ENCODE measurements at places on chromosomes 13 and 19.
A peak's percentile ranks its signal among the peaks of the same experiment; 100 is the strongest.

GRCh38 chr19:4358709-4359626 lies 15.6 kb downstream of the MPND start:
- no peak for DNase-seq

- no peak for DNase-seq
These were observed 47.2 kb downstream of the RFXAP start for GRCh38 chr13:36866232-36866631.

- no peak for DNase-seq
These were observed 25.9 kb downstream of the ELAVL1 start for GRCh38 chr19:7979559-7979958.

- no peak for DNase-seq
These were observed 260.1 kb downstream of the LMO7 start for GRCh38 chr13:75896271-75896670.

DNA sequence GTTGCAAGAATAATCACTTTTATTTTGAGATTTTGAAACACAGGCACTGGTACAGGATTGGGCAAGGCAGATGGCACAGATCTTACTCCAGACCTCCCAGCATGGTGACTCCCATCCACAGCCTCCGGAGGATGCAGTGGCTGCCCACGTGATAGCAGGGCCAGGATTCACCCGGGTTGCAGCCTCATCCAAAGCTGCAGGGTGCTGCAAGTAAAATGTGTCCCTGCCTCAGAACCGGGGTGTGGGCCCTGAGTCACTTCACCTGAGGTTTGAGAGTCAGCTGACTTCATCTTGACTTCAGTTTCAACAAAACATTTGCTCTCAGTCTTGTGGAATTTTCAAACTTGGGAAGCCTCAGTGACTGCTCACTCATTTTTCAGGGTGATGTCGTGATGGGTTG lies 201.9 kb downstream of the FGF9 start:
- DNase-seq: no peak

DNA sequence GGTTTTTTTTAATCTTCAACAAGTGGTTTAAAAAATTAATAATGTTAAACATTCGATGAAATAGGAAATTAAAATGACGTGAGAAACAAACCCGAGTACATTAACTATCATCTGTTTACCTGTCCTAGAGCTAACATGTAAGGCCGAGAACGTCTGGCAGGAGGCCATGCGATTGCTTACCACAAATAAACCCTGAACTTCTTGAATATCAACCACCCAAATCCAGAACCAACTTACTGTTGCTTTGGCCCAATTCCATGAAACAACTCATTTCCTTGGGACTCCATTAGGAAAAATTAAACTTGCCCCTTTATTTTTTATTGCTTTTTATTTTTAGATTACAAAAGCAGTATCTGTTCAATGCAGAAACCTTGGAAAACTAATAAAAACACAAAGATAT lies 228.9 kb upstream of the IRS2 start:
- no peak for DNase-seq

DNA sequence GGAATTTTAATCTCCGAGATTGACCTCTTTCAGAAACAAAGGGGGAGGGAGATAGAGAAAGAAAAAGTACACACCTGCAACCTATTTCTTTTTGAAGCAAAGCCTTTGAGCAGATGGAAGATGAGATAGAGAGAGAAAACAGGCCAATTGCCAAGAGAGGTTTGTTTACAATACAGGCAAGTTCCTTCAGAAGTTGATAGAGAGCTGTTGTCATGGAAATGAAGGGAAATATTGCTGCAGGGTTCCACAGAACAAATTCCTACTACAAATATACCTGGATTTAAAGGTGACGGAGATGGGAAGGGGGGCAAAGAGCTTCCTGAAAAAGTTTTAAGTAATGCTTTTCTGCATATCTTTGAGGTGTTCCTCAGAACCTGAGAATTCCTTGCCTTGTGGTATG lies 388.4 kb downstream of the NDFIP2 start:
- DNase-seq: no peak

GRCh38 chr19:13033244-13033643 lies 38.0 kb downstream of the NFIX start:
- no peak for DNase-seq

- no peak for DNase-seq
These were observed 117.6 kb downstream of the USP12 start for GRCh38 chr13:27053902-27054595.

DNA sequence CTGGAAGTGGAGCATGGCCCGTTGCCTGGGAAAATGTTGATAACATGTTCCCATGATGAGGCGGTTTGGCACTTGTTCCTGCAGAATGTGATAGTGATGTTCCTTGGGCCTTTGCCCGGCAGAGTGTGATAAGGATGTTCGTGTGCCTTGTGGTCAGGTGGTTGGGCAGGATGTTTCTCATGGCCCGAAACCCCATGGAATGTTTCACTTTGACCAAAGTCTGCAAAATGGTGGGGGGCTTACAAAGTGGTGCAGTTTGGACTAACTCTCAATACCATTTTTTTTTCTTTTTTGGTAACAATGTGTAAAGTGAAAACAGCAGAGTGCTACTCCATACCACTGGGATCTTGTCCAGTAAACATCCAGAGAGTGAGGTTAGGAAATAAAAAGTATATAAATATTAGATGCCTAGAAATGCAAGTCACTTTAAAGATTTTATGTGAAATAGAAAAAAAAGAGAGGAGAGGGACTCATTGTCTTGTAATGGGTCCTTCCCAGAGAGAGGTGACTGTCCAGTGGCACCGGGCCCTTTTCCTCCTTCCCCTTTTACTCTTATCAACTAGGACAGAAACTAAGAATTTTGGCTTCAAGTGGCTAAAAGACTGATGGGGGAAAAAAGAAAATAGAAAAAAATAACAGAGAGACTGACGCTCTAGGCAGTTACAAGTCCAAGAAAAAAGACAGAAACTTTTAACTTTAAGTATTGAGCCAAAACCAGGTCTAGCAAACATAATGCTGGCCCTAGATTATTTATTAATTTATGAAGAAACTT lies 5.7 kb downstream of the FPR3 start:
- DNase-seq: no peak

GRCh38 chr19:29018542-29018941 lies 194.4 kb downstream of the UQCRFS1 start:
- no peak for DNase-seq

DNA sequence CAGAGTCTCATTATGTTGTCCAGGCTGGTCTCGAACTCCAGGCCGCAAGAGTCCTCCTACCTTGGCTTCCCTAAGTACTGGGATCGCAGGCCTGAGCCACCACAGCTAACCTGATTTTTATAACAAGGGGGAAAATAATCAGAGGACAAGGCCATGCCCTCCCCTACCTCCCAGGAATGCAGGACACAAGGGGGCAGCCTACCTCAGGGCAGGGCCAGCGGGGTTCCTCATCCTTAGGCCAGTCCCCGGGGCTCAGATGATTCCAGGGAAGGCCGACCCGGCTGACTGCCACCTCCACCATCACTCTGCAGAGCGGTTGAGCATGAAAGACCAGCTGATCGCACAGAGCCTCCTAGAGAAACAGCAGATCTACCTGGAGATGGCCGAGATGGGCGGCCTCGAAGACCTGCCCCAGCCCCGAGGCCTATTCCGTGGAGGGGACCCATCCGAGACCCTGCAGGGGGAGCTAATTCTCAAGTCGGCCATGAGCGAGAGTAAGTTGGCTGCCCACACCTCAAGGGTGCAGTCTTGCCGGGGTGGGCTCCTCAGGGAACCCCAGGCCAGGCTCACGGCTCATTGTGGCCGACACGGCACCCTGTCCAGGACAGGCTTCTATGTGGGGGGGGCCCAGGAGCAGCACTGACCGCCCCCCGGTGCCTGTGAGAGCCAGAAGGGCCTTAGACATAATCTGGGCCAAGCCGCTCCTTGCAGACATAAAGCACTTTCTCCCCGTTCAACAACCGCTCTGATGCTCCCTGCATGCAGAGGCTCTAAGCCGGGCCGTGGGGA lies 26.8 kb downstream of the PEX11G start:
- DNase-seq: peak; percentile 56

GRCh38 chr13:85694992-85695391 lies 104.2 kb downstream of the SLITRK6 start:
- no peak for DNase-seq

DNA sequence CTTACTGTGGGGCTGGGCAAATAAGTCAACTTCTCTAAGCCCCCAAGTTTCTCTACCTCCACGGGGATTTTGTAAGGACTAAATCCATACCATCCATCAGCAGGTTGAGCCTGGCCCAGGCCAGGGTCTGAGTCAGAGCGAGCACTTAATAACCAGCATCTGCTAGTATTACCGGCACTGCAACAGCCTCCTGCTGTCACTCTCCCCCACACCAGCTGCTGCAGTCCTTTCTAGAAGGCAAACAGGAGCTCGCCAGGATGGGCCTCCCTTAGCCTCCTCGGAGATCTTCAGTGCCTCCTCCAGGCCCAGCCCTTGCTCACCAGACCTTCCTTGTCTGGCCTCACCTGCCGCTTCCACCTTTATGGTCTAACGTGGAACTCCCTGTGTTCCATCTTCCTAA lies 3.2 kb downstream of the NAPA start:
- no peak for DNase-seq

- no peak for DNase-seq
These were observed 53.1 kb upstream of the CYSLTR2 start for GRCh38 chr13:48600374-48601364.

DNA sequence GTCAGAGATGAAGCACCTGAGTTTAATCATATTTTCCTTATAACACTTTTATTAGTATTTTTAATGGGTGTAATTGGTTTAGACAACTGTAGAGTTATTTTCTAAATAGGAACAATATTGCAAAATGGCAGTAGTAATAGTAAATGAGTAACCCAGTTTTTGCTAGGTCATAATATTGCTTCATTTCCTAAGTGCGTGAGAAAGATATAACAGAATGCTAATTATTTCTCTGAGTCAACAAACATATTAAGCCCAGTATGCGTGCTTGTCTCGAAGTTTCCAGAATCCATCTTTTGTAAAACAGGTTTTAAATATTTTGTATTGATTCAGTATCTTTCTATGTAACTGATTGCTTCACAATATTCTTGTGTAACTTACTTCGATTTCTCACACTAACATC lies 315.3 kb downstream of the MYO16 start:
- no peak for DNase-seq

DNA sequence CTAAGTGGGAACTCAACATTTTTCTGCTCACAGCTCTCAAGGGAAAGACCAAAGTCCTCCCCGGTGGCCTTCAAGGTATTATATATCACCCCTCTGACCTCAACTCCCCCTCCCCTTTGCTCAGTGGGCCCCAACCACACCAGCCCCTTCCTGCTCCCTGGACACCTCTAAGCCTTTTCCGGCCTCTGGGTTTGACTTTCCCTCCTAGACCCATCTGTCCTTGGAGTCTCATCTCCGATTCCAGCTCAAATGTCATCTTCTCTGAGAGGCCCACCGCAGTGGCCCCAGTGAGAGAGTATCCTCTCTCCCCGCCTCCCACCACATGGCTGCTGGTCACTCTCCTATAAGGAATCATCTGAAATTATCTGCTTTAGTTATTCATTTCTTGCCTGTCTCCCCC lies 941 bp upstream of the UHRF1 start:
- no peak for DNase-seq

DNA sequence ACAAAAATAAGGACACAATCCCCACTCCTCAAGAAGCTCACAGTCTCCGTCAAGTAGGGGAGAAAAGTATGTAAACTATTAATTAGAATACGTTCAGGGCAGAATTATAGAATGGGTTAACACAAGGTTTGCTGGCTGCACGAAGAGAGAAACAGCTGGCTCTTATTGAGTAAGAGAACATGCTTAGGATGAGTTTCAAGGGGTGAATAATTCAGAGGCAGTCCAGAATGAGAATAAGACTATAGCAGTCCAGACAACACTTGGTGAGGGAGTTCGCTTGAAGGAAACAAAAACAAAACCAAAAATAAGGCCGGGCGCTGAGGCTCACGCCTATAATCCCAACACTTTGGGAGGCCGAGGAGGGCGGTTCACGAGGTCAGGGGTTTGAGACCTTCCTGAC lies 61.9 kb downstream of the THSD1 start:
- no peak for DNase-seq

DNA sequence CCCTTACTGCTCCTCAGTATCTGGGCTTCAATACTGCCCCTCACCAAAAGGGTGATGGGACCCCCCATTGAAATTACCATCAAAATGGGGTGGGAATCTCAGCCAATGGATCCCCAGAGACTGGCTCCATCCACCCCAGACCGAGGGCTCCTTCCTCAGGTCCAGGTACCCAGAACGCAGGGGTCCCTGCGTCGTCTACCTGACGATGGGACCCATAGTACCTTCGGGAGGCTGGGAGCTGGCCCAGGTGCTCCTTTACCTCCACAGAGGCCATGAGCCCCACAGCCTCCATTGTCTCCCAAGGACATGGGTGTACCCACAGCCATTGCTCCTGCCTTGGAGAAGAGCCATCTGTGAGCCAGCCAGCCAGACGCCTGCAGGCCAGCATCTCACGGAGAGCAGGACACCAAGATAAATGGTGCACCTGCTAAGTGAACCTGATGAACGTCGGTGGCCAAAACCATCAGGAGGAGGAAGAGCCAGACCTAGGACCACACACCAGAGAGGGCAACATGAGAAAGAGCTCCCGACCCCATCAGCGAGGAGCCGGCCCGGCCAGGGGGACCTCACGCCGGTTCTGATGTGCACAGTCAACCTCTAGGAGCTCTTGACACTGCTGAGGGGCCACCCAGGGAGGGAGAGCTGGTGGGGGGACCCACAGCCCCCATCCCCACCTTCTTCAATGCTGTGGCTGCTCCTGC lies 156.8 kb upstream of the SOX1 start:
- DNase-seq: no peak

DNA sequence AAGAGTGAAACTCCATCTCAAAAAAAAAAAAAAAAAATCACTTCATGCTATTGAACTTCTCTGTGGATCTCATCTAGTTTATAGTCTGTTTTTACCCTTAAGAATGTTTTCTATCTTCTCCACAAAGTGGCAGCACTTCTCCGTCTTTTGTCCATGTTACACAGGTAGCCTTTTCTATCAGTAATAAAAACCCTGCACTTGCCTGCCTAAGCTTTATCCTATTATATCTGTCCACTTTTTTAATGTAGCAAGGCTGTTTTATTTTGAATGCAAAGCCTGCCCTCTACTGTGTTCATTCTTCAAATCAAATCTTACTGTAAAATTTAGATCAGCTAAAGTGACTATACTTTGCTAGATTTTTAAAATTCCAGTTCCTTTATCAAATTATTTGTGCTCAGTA lies 124.0 kb downstream of the STOML3 start:
- DNase-seq: no peak

GRCh38 chr13:35761440-35762252 lies 285.2 kb upstream of the MAB21L1 start:
- DNase-seq: no peak

GRCh38 chr19:40279120-40279551 lies 6.0 kb downstream of the AKT2 start:
- no peak for DNase-seq

All from WTC11 (cell line).